ENCODE measurements at places on chromosomes 3 and 15.

- DNase-seq: no peak
These were observed 148.7 kb downstream of the RORA start for GRCh38 chr15:61080221-61081026.

GRCh38 chr15:41556677-41557076, 2.3 kb upstream of the TYRO3 start:
- no peak for DNase-seq

DNA sequence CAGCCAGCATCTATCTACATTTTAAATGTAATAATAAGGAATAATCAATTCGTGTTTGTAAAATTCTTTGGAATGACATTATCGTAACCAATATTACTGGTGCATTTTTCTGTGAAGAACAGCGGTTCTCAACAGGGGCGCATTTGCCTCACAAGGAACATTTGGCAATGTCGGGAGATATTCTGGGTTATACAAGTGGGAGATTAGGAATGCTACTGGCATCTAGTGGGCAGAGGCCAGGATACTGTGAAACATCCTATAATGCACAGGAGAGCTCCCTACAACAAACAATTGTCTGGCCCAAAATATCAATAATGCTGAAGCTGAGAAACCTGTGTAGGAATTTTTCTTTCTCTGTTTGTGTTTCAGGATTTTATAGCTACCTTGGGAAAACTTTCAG, 25.0 kb downstream of the ACP3 start:
- DNase-seq: no peak

DNA sequence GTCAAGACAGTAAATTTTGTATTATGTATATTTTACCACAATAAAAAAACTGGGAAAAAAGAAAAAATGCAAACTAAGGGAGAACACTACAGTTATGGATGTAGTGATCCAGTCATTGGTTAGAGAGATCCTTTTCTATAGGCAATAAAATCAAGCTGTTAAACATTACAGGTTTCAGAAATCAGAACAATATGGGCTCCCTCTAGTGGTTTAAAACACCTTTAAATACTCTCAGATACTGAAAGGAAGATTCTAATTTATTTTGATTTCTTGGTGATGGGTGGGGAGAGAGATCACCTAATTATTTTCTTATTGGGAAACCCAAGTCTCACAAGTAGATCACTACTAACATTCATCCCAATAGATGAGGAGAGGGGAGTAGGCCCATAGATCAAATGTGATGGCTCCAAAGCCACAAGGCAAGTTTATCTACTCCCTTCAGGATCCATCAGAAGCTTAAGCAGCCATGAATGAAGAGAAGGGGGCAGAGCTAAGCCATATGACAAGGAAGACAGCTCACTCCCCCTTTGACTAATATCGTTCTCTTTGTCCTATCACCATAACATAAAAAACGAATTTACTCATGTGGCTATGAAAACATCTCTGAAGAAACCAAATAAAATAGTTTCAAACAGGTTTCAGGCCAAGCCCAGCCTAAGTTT, 118.6 kb downstream of the ANO10 start:
- no peak for DNase-seq

DNA sequence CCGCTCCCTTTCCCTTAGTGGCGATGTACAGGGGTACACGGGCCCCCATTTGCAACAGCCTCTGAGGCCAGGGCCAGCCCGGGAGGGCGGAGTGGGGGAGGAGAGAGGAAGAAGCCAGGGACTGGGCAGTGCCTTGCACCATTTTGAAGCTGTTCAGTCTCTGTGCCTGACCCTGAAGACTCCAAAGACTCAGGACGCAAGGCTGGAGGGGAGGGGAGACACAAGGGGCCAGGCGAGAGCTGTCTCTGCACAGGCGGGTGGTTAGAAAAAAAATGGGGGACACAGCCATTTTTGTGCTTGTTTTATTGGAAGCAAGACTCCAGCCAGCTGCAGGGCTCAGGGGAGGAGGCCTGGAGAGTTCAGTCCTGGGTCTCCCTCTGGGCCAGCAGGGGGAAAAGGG, 1.6 kb downstream of the RPP25 start:
- DNase-seq: no peak

GRCh38 chr3:128568602-128569490, 75.8 kb upstream of the GATA2 start:
- no peak for DNase-seq

DNA sequence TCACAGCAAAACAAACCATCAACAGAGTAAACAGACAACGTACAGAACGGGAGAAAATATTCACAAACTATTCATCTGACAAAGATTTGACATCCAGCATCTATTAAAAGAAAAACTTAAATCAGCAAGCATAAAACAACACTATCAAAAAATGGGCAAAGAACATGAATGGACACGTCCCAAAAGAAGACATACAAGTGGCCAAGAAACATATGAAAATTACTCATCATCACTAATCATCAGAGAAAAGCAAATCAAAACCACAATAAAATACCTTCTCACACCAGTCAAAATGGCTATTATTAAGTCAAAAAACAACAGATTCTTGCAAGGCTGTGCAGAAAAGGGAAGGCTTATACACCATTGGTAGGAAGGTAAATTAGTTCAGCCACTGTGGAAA, 13.7 kb upstream of the SERPINI2 start:
- DNase-seq: no peak

DNA sequence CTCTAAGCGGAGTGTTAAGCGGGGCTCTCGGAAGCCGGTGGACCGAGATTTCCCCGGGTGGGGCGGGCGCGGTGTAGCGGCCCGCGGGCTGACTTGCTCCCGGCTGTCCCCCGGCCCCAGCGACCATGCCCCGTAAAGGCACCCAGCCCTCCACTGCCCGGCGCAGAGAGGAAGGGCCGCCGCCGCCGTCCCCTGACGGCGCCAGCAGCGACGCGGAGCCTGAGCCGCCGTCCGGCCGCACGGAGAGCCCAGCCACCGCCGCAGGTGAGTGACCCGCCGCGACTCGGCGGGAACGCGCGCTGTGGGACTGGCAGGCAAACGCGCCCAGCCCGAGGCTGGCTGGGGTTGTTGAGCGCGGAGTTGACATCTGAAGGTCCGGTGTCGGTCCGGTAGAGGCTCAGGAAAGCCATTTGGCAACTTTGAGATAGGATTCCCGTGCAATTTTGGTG, 1.3 kb downstream of the SMC4 start:
- DNase-seq: no peak

- no peak for DNase-seq
These were observed 674.2 kb downstream of the TBL1XR1 start for GRCh38 chr3:176523114-176523513.

GRCh38 chr3:127723011-127723567, 50.3 kb downstream of the ABTB1 start:
- DNase-seq: no peak

DNA sequence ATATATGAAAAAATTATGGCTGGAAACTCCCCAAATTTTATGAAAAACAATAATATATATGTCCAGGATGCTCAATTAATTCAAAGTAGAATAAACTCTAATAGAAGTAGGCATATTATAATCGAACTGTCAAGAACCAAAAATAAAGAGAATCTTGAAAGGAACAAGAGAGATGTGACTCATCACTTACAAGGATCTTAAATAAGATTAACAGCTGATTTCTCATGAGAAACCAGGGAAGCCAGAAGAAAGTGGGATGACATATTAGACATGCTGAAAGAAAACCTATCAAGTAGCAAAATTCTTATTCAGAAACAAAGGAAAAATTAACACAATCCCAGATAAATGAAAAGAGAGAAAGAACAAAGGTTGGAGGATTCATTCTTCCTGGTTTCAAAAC, 66.8 kb downstream of the FAIM start:
- no peak for DNase-seq

DNA sequence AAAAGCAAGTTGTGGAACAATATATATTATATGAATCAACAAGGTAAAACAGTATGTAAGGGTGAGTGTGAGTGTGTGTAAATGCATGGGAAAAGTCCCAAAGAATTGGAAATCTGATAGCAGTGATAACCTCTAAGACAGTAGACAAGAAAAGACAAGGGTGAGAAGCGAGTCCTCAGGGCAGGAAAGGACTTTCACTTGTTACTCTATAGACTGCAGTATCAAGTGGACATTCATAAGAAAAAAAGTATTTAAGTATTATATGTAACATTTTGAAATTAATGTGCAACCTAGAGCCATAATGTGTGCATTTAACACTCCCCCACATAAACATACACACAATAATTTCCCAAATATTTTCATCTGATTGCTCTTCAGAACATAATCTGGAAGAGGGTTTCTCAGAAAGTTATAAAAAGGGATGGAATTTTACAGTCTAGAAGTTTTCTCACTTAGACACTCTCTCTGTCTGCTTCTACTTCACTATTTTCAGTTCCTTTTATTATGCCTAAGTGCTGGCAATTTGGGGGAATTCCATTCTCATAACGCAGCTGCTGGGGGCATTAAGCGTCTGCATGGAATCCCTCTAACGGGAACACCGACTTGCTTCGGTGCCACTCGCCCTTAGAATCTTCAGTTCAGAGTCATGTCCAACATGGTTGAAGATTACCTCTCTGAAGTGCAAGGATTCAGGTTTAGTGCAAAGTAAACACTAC, 50.0 kb upstream of the CDIN1 start:
- DNase-seq: no peak

- DNase-seq: no peak
These were observed 804 bp upstream of the BRPF1 start for GRCh38 chr3:9730657-9731205.

DNA sequence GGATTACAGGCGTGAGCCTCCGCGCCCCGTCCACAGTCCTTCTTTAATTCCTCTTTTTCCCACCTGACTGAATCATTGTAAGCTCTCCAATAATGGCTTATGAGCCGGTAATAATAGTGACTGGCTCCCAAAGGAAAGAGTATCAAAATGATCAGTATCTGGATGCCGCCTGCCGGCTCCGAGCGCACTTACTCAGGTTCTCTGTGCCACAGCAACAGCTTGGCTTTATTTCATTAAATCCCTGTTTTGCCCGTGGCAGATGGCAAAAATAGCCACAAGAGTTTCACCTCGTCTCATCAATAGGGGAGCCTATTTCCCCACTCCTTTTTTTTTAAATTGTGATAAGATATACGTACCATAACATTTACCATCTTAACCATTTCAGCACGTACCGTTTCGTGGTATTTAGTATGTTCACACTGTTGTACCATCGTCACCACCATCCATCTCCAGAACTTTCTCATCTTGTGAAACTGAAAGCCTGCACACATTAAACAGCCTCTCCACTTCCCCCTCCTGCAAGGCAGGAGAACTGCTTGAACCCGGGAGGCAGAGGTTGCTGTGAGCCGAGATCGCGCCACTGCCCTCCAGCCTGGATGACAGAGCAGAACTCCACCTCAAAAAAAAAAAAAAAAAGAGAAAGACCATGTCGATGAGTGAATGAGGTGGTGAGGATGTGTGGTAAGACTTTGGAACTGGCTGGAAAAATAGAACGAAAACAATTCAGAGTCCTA, 80.7 kb upstream of the DLG1 start:
- DNase-seq: no peak

DNA sequence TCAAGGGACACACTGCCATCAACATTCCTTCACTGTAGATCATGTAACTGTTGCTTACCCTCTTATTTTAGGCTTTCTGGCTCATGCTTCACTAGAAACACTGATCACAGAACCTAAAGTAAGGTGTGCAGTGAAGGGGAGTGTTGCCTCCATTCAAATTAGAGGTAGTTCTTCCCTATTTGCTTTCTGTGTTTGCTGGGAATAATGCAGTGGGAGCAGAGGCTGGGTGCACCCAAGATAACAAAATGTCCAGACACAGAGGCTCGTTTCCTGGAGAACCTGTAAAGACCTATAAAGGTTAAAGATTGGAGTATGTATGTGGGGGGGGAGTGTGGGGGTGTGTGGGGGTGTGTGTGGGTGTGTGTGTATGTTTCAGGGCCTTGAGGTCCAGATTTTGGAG, 2.1 kb upstream of the CLDN18 start:
- DNase-seq: no peak

DNA sequence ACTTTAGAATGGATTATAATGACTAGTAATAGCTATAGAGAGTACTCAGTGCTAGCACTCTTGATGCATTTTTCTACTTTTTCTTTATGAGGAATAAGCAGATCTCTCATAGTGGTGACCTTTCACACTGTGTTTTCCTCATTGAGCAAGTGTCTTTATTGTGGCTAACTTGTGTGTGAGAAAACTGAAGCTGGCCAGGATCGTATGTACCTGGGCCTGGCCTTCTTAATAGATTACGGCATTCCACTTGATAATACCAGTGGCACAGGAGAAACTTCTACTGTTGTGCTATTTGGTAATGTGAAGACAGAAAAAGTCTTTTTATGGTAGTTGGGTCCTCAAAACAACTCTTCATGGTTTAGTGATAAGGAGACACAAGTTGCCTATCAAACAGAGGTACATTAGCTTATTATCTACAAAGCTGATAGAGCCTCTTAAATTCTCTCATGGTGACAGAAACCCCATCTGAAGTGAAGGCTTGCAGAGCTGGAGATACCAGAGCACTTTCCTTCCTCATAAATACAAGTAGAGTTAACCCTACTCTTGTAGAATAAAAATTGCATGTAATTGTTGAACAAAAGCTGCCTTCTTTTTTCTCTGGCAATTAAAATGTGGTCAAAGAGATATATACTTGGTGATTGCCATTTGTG, 64.6 kb downstream of the LYSMD4 start:
- no peak for DNase-seq

DNA sequence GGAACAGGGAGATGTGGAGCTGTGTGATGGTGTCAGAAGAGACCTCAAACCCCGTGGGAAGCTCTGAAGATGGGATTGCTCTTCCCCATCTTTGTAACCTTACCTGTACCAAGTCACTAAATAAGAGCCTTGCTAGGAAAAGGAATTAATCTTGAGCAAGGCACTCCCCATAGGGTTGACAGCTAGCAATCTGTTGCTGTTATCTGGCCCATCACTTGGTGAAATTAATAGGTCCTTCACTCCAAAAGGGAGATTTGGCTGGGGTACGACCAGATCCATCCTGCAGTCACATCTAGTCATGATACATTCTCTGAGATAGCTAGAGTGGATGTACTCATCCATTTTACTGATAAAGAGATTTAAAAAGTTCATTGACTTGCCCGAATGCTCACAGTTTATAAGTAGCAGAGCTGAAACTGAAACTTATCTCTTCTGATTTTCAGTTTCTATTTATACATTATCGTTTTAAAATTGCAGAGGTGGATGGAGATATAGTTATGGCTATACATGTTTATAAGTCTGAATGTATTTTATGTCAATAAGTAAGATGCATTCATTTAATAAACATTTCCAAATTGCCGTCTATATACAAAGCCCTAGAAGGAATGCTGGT, 299.1 kb upstream of the MCTP2 start:
- DNase-seq: no peak

DNA sequence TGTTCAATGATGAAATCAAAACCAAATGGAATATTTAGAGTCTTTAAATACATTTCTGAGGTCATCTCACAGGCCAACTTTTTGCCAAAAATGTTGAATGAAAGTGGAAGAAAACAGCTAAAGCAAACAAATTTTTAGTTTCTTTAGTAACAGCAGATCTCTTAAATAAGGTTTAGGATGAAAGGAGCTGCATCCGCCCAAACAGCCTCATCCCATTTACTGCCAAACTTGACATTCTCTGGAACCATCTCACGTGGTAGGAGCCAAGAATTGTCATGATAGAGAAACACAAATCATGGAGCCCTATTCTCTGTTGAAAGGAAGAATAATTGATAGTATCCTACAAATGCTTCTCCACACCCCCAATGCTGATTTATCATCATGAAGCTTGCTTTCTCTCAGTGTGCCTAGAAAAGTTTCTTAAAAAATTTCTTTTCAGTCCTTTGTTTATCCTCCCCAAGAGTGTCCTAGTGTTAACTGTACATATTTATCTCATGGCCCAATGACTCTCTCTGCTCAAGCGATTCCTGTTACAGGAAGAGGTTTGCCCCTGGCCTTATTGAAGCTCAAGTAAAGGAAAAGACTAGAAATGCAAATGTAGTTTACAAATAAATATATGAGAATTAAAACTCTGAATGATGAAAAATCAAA, 23.4 kb downstream of the SLC9A9 start:
- no peak for DNase-seq
